Aorta (tissue), 5 donors: ENCODE measurements at places on chromosomes 4 and X. TPM values are rescaled to one million over a fixed set of nuclear protein-coding genes. Genes with fewer than 3 reads are reported as not detected.

The MAP7D2 gene
- polyA plus RNA-seq: 0.31 TPM

The ODAPH gene
- not detected for polyA plus RNA-seq

The PASD1 gene
- polyA plus RNA-seq: not detected

The PRSS12 gene
- polyA plus RNA-seq: 0.50 TPM

The CXCL6 gene
- not detected for polyA plus RNA-seq

The INTS12 gene
- 21.0 TPM for polyA plus RNA-seq

The MAGEA12 gene
- not detected for polyA plus RNA-seq

The SPANXD gene
- polyA plus RNA-seq: not detected

The NPY2R gene
- 0.25 TPM for polyA plus RNA-seq

The SPARCL1 gene
- 1,112 TPM for polyA plus RNA-seq

The GPRIN3 gene
- 1.6 TPM for polyA plus RNA-seq

The CLGN gene
- polyA plus RNA-seq: not detected

The TMPRSS11E gene
- 0.15 TPM for polyA plus RNA-seq

The MAGEA1 gene
- polyA plus RNA-seq: not detected

The DAPP1 gene
- 4.3 TPM for polyA plus RNA-seq

The IL15 gene
- polyA plus RNA-seq: 11.3 TPM

The TKTL1 gene
- not detected for polyA plus RNA-seq

The AGTR2 gene
- polyA plus RNA-seq: not detected

The FABP2 gene
- 0.05 TPM for polyA plus RNA-seq
